Stomach (tissue), 19 donors: ENCODE measurements at places on chromosomes 1 and 21.
A peak's percentile ranks its signal among the peaks of the same experiment; 100 is the strongest.

GRCh38 chr1:9766759-9767442 lies 56.9 kb downstream of the CLSTN1 start:
- no peak overlapping the region for H3K4me3 ChIP-seq
- peaks cover 14% of the 10 kb centered on the region for H3K36me3 ChIP-seq
- H3K27me3 ChIP-seq: no peaks in the 10 kb centered on the region
- DNase-seq: no peak
- H3K27ac ChIP-seq: no peak overlapping the region

- H3K4me1 ChIP-seq: no peaks in the 10 kb centered on the region
- no peak overlapping the region for H3K27ac ChIP-seq
- H3K27me3 ChIP-seq: no peaks in the 10 kb centered on the region
- H3K4me3 ChIP-seq: no peak overlapping the region
- H3K36me3 ChIP-seq: no peaks in the 10 kb centered on the region
- no peak for DNase-seq
Observed at GRCh38 chr1:203934651-203935050, 73.3 kb downstream of the SNRPE start.

DNA sequence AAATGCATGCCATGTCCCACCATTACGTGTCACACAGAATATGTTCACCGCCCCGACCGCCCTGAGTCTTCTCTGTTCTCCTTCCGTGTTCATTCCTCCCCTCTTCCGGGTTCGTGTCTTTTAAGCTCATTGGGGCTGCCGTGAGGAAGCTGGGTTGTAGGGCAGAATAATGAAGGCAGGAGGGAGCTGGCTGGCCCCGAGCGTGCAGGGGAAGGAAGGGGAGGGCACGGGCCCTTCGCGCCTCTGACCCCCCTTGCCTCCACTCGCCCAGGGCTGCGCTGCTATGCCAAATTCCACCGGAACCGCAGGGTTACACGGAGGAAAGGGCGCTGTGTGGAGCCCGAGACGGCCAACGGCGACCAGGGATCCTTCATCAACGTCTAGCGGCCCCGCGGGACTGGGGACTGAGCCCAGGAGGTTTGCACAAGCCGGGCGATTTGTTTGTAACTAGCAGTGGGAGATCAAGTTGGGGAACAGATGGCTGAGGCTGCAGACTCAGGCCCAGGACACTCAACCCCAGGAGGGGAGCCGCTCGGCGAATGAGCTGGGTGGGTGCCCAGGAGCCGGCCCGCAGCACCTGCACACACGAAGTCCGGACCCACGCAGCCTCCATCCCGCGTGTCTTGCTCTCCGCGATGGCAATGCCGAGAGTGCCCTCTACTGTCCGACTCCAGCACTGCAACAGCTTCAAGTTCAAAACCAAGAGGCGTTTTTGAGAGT lies 16.5 kb upstream of the AGTRAP start:
- peak overlapping the region; percentile 61 for H3K27ac ChIP-seq
- no peaks in the 10 kb centered on the region for H3K27me3 ChIP-seq
- peak overlapping the region; percentile 49 for H3K4me3 ChIP-seq
- no peaks in the 10 kb centered on the region for H3K36me3 ChIP-seq
- H3K4me1 ChIP-seq: peaks cover 25% of the 10 kb centered on the region

GRCh38 chr21:44370027-44370735 lies 16.8 kb downstream of the TRPM2 start:
- peak overlapping the region; percentile 23 for H3K4me3 ChIP-seq
- no peak overlapping the region for H3K27ac ChIP-seq
- H3K27me3 ChIP-seq: peaks cover 67% of the 10 kb centered on the region
- no peaks in the 10 kb centered on the region for H3K36me3 ChIP-seq
- H3K4me1 ChIP-seq: no peaks in the 10 kb centered on the region
- DNase-seq: peak; percentile 61

DNA sequence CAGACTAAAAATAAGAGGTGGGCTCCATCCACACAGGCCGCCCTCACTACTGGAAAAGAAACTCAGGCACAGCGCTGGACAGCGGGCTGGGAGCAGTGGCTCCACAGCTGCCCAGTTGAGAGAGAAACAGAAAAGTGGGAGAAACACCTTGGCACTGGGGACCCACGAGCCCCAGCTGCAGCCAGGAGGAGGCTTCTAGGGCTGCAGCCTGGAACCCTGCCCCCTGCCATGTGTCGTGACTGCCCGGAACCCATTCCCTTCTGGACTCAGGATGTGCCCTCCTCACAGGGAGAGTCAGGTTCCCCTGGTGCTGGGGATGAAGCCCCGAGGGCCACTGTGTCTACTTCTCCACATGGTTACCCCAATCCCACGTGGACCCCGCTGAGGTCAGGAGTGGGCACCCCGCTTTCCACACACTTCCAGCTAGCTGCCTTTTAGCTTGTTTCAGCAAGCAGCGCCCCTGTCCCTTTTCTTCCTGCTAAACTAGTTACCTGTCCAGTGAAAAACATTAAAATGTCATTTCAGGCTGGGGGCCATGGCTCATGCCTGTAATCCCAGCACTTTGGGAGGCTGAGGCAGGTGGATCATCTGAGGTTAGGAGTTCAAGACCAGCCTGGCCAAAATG lies 35.9 kb downstream of the PARP1 start:
- H3K27me3 ChIP-seq: no peaks in the 10 kb centered on the region

DNA sequence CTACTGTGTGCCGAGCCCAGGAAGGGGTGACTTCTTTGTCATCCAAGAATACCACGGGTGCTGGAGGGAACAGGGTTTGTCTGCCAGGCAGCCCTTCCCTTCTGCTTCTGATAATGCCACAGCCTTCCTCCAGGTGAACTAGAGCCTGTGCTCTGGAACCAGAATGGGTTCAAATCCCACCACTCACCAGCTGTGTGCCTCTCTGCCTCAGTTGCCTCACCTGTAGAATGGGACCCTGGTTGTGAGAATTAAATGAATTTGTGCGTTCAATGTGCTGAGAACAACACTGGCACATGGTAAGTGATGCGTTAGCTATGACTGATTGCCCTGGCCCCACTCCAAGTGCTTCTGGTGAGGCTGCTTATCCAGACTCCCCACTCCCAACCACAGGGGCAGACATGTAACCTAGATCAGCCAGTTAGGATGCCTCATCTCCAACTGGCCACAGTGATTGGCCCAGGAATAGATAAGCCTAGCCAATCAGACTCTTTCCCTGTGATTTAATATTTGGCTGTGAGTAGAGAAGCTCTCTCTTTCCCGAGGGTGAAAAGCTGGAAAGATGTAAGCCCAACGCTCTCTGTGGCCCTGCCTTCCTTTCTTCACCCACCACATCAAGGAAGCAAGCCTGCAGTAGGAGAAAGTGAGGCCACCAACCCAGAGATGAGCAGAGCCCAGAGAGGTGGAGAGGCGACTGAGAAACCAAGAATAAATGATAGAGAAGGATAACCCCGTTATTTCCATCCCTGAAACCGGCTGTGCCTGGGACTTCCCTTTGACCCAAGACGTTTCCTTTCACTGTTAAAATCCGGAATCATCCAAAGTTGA lies 20.8 kb upstream of the LAPTM5 start:
- H3K4me3 ChIP-seq: no peak overlapping the region
- DNase-seq: peak; percentile 44
- peaks cover 9% of the 10 kb centered on the region for H3K4me1 ChIP-seq
- H3K36me3 ChIP-seq: no peaks in the 10 kb centered on the region

- H3K27ac ChIP-seq: no peak overlapping the region
- H3K27me3 ChIP-seq: no peaks in the 10 kb centered on the region
- no peak overlapping the region for H3K4me3 ChIP-seq
- no peaks in the 10 kb centered on the region for H3K4me1 ChIP-seq
Observed at GRCh38 chr1:211599250-211599649, 20.3 kb upstream of the SLC30A1 start.

- H3K27ac ChIP-seq: no peak overlapping the region
- H3K4me3 ChIP-seq: no peak overlapping the region
- DNase-seq: no peak
- no peaks in the 10 kb centered on the region for H3K36me3 ChIP-seq
Observed at GRCh38 chr1:65938506-65938905, 145.8 kb downstream of the PDE4B start.

GRCh38 chr1:241598249-241598648 lies 41.9 kb downstream of the CHML start:
- DNase-seq: no peak
- peaks cover 20% of the 10 kb centered on the region for H3K36me3 ChIP-seq
- no peaks in the 10 kb centered on the region for H3K4me1 ChIP-seq
- H3K27ac ChIP-seq: no peak overlapping the region
- no peaks in the 10 kb centered on the region for H3K27me3 ChIP-seq

- no peak for DNase-seq
- H3K27me3 ChIP-seq: peaks cover 10% of the 10 kb centered on the region
- H3K4me1 ChIP-seq: peaks cover 15% of the 10 kb centered on the region
- H3K27ac ChIP-seq: no peak overlapping the region
- no peaks in the 10 kb centered on the region for H3K36me3 ChIP-seq
- H3K4me3 ChIP-seq: no peak overlapping the region
Observed at GRCh38 chr1:90831910-90832309, 114.8 kb upstream of the BARHL2 start.

GRCh38 chr1:11051781-11052511 lies 4.9 kb upstream of the MASP2 start:
- H3K36me3 ChIP-seq: peaks cover 19% of the 10 kb centered on the region
- no peak overlapping the region for H3K4me3 ChIP-seq
- H3K4me1 ChIP-seq: peaks cover 7% of the 10 kb centered on the region
- no peaks in the 10 kb centered on the region for H3K27me3 ChIP-seq

- H3K36me3 ChIP-seq: no peaks in the 10 kb centered on the region
- H3K4me3 ChIP-seq: no peak overlapping the region
- DNase-seq: no peak
- no peak overlapping the region for H3K27ac ChIP-seq
Observed at GRCh38 chr1:159791031-159791430, 10.3 kb downstream of the DUSP23 start.

- H3K36me3 ChIP-seq: no peaks in the 10 kb centered on the region
- DNase-seq: peak; percentile 86
Observed at GRCh38 chr1:54499360-54500106, 48.5 kb upstream of the ACOT11 start.

- peak overlapping the region; percentile 84 for H3K27ac ChIP-seq
- H3K27me3 ChIP-seq: no peaks in the 10 kb centered on the region
- H3K36me3 ChIP-seq: peaks cover 5% of the 10 kb centered on the region
- peaks cover 72% of the 10 kb centered on the region for H3K4me1 ChIP-seq
- H3K4me3 ChIP-seq: no peak overlapping the region
- no peak for DNase-seq
Observed at GRCh38 chr1:39392851-39393573, 98.4 kb upstream of the BMP8A start.

GRCh38 chr1:30403726-30404125 lies 319.7 kb downstream of the MATN1 start:
- H3K4me1 ChIP-seq: no peaks in the 10 kb centered on the region
- H3K27me3 ChIP-seq: peaks cover 10% of the 10 kb centered on the region
- H3K27ac ChIP-seq: no peak overlapping the region
- H3K36me3 ChIP-seq: no peaks in the 10 kb centered on the region

- no peaks in the 10 kb centered on the region for H3K27me3 ChIP-seq
- peaks cover 18% of the 10 kb centered on the region for H3K4me1 ChIP-seq
- DNase-seq: no peak
- H3K36me3 ChIP-seq: no peaks in the 10 kb centered on the region
Observed at GRCh38 chr1:66439031-66439740, 94.8 kb upstream of the SGIP1 start.

DNA sequence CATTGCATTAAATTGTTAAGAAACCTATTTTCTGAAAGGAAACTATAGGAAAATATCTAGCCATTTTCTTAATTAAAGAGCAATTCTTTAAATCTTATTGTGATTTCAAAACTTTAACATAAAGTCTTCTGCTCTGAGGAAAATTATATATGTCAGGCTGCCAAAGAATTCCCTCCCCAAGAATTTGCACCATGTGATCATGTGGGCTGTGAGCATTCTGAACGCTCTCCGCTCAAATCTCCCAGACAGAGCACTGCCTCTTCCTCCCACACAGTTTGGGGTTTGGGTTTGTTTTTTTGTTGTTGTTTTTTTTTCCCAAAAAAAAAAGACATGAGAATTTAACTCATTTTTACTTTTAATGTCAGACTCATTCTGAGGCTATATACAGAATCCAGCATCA lies 155.9 kb upstream of the PALMD start:
- H3K27ac ChIP-seq: no peak overlapping the region
- H3K36me3 ChIP-seq: no peaks in the 10 kb centered on the region
- H3K27me3 ChIP-seq: no peaks in the 10 kb centered on the region

- H3K27me3 ChIP-seq: no peaks in the 10 kb centered on the region
- H3K36me3 ChIP-seq: no peaks in the 10 kb centered on the region
- H3K27ac ChIP-seq: peak overlapping the region; percentile 43
- H3K4me1 ChIP-seq: peaks cover 82% of the 10 kb centered on the region
Observed at GRCh38 chr1:21331752-21332478, 41.7 kb upstream of the ECE1 start.

- no peaks in the 10 kb centered on the region for H3K4me1 ChIP-seq
- no peak overlapping the region for H3K27ac ChIP-seq
- H3K36me3 ChIP-seq: no peaks in the 10 kb centered on the region
- H3K4me3 ChIP-seq: no peak overlapping the region
Observed at GRCh38 chr21:39125752-39126485, 57.3 kb downstream of the PSMG1 start.

DNA sequence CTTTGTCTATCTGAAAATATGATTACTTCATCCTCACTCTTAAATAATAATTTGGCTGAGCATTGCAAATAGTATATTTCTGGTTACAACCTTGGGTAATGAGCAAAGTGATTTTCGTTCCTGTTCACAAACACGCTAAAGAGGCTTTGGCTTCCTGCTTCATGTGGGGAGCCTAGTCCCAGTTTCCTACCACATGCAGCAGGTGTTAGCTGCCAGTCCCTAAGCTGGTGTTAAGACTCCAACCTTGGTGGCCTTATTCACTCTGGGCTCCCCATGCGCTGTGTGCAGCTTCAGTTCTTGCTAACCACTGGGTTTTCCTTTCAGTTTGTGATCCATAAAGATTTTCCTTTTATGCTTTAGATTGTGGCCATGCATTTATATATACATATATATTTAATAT lies 56.7 kb upstream of the BARHL2 start:
- no peak overlapping the region for H3K4me3 ChIP-seq
- no peak overlapping the region for H3K27ac ChIP-seq
- H3K36me3 ChIP-seq: no peaks in the 10 kb centered on the region
- H3K4me1 ChIP-seq: no peaks in the 10 kb centered on the region
- DNase-seq: no peak

DNA sequence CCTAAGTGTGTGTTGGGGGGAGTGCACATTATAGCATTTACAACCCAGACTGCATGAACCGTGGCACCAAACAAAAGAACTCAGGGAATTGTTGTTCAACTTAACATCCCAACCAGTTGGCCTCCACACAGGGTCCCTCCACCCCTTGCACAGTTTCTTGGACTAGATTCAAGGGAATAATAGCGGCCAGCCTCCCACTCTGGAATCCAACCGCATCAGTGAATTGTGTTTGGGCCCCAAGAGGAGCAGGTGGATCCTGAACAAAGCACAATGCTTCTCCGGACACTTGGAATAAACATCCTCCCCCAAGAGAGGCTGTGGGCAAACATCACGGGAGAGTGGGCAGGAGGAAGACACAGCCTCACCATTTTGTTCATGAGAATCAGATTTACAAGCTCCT lies 18.2 kb downstream of the CD34 start:
- no peak overlapping the region for H3K27ac ChIP-seq
- no peak overlapping the region for H3K4me3 ChIP-seq
- no peaks in the 10 kb centered on the region for H3K36me3 ChIP-seq
- peaks cover 45% of the 10 kb centered on the region for H3K4me1 ChIP-seq
- H3K27me3 ChIP-seq: no peaks in the 10 kb centered on the region

DNA sequence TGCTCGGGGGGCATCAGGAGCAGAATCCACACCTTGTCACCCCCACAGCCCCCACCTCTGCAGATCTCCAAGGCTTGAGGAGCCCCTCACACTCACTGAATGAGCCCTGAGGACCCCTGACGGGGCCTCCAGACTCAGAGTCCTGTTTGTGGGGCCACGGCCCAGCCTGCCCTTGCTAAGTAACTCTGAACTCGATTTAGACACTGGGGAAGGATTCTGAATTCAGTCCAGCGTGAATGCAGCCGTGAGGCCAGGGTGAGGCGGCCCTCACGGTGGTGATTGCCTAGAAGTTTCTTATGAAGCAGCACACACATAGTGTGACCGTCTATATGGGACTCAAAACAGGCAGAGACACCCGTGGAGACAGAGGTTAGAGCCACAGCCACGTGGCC lies 58.9 kb upstream of the ADARB1 start:
- H3K27me3 ChIP-seq: peaks cover 36% of the 10 kb centered on the region
- peaks cover 14% of the 10 kb centered on the region for H3K4me1 ChIP-seq
